Heart right ventricle (tissue), 16 donors: ENCODE measurements at places on chromosomes 2 and 18. TPM values are rescaled to one million over a fixed set of nuclear protein-coding genes. Genes with fewer than 3 reads are reported as not detected.

- DNase-seq = no peak
These were observed 81.3 kb downstream of the HS1BP3 start for GRCh38 chr2:20569464-20570223.

DNA sequence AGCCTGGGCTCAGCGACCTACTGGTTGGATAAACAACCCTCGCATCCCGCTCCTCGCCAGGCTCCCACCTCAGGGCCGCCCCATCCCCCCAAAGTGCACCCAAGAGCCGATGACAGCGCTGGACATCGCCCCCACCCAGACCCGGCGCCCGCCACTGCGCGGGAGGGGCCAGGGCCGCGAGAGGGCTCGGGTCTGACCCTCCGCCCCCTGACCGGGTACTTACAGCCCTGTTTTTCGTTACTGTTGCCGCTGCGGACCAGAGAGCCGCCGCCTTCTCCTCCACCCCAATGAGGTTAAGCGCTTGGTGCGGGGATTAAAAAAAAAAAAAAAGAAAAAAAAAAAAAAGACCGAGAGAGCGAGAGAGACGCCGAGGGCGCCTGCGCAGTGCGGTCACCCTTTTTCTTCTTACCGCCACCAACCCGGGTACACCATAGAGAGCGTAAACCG lies at the start of gene CLASP1:
CLASP1 (minus strand) TSS at position 314 of the 447 bp plus-strand sequence. CDS start 43,567 bp downstream, outside the sequence.
- DNase-seq = no peak

DNA sequence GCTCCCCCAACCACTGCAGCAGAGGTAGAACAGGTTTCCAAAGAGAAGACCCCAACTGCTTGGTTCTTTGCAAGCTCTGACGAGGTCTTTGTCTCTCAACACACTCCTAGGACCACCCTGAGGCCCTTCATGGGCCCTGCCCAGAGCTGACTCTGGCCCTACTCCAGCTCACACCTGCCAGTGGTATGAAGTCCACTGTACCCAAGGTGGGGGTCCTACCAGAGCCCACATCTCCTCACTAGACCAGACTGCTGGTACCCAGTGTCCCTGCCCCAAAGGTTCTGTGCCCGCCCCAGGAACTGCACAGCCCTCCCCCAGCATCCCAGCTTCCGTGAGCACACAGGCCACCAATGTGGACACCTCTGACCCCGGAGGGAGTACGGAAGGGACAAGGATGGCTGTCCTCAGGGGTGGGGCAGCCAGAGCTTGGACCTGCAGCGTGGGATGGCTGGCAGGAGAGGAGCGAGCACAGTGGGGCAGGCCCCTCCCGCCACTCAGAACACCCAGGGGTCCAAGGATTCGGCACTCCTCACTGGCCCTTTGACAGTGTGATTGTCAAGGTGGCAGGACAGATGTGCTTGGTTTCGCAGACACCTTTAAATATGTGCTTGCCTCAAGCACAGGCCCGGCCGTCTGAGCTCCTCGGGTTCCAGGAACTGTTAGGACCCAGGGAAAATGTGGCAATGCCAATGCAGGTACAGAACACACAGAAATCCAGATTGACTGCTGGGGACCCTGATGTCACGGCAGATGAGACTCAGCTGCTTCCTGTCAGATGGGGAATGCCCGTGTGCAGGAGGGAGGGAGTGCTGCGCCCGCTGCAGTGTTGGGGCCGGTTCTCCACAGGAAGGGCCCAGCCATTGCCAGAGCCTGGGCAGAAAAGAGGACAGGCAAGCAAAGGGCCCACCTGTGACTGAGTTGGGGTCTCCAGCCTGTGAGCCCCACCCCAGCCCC lies 51.2 kb downstream of the MTERF4 start:
- peak; percentile 7 for DNase-seq

The ASPRV1 gene
- 1.3 TPM for total RNA-seq

The SLC9A4 gene
- not detected for total RNA-seq
